ENCODE measurements at places on chromosomes 4 and X.

- no peak for DNase-seq
Observed at GRCh38 chr4:62512271-62512670, 1312.1 kb downstream of the ADGRL3 start.

DNA sequence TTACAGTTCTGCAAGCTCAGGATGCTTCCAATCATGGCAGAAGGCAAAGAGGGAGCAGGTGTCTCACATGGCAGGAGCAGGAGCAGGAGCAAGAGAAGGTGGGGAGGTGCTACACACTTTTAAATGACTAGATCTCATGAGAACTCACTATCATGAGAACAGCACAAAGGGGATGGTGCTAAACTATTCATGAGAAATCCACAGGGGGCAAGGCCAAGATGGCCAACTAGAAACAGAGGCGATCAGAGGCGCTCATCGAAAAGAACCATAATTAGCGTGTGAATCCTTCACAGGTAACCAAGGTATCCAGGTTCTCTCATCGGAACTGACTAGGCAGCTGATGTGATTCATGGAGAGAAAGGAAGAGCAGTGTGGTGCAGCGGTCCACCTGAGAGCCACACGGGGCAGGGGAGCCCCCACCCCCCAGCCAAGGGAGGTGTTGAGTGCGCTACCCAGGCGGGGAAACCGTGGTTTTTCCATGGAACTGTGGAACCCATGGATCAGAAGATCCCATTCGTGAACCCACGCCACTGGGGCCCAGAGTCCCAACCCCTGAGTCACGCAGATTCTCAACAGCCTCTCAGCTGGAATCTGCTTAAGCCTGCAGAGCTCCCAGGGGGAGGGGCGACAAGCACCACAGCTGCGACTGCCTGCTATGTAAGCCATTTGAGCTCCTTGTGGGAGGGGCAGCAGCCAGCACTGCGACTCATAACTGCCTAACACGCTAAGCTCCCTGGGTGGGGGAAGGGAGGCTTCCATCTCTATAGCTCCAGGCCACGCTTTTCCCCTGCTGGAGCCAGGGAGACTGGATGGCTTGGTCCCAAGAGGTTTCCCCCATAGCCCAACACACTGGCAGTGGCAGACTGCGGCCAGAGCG is 46.7 kb downstream of the FGF16 start:
- no peak for DNase-seq

- no peak for DNase-seq
Observed at GRCh38 chr4:110636680-110637407, 14.0 kb upstream of the PITX2 start.

DNA sequence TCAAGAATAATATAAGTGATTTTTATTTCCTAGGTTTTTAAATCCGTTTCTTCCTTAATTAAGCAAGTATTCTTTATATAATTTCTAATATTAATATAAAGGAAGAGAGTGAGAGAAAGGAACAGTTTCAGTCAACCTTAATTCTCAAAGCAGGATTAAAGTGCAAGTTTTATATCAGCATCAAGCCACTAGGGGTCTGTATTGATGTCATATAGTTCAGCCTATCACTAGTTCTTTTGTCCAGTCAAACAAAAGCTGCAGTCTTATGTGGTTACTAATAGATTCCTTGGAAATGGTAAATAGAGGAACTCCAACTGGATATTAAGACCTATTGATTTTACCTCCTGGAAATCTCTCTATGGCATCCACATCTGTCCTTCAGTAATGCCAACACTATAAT is 82.0 kb downstream of the NAP1L3 start:
- no peak for DNase-seq

- no peak for DNase-seq
Observed at GRCh38 chrX:110791071-110791470, 4.5 kb downstream of the CHRDL1 start.

GRCh38 chr4:77699731-77700210 is 94.2 kb downstream of the CXCL13 start:
- DNase-seq: no peak

DNA sequence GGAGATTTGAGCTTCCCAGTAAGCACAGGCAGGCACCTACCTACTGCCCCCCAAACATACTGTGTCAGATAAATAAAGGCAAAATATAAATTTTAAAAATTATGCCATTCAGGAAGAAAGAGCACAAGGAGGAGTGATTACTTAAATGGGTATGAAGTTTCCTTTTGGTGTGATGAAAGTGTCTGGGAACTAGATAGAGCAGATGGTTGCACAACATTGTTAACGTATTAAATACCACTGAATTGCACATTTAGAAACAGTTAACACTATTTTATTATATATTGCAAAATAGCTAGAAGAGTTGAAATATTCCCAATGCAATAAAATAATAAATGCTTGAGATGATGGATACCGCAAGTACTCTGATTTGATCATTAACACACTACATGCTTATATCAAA is 374.7 kb upstream of the FGF13 start:
- DNase-seq: no peak

- no peak for DNase-seq
Observed at GRCh38 chr4:86833615-86834014, 15.6 kb downstream of the SLC10A6 start.

GRCh38 chrX:107656978-107657377 is 28.7 kb downstream of the PRPS1 start:
- DNase-seq: no peak

DNA sequence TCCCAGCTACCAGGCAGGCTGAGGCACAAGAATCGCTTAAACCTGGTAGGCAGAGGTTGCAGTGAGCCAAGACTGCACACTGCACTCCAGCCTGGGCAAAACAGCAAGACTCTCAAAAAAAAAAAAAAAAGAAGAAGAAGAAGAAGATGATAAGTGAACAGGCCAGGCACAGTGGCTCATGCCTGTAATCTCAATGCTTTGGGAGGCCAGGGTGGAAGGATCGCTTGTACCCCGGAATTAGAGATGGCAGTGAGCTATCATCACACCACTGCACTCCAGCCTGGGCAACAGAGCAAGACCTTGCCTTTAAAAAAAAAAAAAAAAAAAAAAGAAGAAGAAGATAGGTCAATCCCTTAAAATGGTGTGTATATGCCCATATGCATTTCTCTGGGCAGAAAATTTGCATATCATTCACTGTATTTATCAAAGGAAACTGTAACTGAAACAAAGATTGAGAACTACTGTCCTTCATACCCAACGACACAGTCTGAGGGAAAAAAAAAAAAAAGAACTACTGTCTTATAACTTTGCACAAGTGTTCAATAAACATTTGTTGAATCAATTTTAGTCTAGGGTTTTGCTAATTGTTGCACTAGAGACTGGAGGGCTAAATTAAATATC is 2.3 kb downstream of the RFC1 start:
- no peak for DNase-seq

DNA sequence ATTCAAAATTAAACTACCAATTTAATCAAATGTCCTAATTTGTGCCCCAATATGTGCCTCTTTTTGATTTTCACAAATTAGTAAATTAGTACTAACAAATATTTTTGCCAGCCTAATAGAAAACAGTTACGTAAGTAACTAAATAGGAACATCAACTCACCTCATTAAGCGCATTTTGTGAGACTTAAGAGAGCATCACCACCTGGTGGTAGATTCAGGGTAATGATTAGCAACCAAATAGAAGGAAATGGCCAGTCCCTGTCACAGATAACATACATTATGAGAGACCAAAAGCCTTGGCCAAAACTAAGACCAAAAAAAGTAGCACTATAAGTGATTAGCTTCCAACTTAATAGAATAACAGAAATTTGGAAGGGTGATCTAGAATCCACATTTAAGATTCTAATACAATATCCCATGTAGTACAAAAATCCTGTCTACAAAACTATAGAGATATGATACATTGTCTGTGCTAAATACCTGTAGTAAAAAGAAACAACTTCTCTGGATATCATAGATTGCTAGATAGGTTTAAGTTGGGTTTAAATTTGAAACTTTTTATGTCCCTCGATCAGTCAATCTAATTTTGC is 46.7 kb downstream of the C4orf46 start:
- peak; percentile 36 for DNase-seq

- no peak for DNase-seq
Observed at GRCh38 chr4:963276-964225, 9.8 kb downstream of the DGKQ start.

DNA sequence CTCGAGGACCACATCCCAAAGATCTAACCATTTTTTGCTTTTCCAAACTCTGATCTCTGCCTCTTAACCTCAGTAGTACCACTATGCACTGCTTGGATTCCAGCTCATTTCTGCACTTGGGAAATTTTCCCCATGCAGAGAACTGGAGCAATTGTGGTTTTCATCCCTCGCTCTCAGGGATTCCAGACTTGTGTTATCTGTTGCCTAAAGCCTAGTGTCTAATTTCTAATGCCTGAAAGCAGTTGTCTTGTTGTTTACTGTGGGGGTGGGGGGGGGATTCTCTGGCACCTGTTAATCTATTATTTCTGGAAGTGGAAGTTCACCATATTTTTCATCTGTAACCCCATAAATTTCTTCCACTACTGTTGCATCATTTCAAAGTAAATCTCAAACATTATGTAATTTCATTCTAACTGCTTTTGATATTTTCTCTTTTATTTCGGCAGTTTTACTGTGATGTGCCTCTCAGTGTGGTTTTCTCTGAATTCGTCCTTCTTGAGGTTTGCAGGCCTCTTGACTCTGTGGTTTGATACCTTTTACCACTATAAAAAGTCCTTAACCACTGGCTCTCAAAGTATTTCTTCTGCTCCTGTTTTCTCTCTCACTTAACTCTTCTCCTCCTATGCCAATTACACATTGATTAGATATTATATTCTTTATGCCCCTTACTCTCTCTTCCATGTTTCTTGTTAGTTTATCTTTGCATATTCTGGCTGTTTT is 205.6 kb upstream of the EOLA2 start:
- DNase-seq: no peak

- DNase-seq: no peak
Observed at GRCh38 chrX:112056476-112056875, 26.1 kb downstream of the TRPC5 start.

GRCh38 chr4:81550388-81550859 is 78.7 kb upstream of the RASGEF1B start:
- DNase-seq: no peak

DNA sequence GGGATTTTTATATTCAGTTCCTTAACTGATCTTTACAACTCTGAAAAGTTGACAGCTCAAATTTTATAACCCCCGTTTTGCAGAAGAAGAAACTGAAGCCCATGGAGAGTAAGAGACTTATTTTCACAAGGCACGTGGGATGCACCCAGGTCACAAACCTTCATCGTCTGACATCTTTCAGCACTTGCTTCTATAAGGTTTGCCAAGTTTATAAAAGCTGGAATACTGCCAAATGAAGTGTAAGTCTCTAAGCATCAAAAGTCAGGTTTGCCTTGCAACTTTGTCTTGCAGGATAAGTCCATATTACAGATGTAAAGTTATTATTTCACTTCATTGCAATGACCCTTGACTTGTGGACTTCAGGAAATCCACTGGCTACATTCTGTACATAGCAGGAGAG is 6.3 kb upstream of the KCNIP4 start:
- no peak for DNase-seq

GRCh38 chrX:69305333-69306062 is 140.2 kb upstream of the PJA1 start:
- no peak for DNase-seq

DNA sequence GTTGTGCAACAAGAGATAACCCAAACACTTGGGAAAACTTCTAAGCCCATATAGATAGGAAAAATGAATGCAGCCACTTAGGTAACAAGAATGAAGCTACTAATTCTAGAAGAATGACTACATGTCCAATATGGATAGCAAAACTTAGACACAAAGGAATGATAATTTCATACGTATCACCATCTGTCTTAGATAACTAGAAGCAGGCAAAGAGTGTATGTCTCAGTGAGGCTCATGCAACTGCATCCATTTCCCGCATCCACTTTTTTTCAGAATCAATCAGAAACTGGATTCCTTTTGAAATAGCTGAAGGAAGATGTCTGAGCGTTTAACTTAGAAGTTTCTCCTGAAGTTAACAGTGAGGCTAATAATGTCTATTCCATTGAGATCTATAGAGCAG is 408.7 kb upstream of the PITX2 start:
- DNase-seq: no peak

DNA sequence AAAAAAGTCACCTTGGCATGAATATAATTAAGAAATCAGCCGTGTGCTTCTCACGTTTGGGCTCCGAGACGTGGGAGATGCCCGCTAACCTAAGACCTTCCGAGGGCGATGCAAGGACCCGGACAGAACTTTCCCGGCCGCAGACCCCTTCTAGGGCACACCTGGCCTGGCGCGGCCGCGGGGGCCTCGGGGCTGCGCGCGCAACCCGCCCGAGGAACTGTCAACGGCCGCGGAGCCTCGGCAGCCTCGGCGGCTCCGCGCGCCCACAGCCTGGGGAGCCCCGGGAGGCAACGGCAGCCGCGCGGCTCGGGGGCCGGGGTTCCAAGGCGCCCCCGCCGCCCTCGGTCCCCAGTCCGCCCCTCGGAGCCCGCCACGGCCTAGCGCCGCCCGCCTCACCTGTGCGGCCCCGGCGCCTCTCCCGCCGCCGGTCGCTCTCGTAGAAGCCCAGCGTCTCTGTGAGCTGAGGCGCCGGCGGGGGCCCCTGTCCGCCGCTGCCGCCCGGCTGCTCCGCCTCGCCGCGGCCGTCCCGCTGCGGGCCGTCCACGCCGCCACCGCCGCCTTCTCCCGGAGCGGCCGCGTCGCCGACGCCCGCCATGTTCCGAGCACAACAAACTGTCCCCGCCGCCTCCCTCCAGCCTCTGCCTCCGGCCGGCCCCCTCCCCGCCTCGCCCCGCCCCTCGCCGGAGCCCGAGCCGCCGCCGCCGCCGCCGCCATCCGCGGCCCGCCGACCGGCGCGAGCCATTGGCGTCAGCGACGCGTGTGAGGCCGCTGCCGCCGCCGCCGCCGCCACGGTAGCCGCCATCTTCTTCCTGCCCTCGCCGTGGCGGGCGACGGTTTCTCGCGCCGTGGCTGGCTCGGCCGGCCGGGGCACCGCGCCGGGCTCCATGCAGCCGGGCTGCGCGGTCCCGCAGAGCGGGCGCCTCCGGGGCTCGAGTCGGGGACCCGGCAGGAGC is at the start of gene TAPT1:
Gene TAPT1 (minus strand): TSS at position 609 of the 953 bp plus-strand sequence. CDS start 14 bp downstream, at position 595.
- DNase-seq: peak; percentile 85

DNA sequence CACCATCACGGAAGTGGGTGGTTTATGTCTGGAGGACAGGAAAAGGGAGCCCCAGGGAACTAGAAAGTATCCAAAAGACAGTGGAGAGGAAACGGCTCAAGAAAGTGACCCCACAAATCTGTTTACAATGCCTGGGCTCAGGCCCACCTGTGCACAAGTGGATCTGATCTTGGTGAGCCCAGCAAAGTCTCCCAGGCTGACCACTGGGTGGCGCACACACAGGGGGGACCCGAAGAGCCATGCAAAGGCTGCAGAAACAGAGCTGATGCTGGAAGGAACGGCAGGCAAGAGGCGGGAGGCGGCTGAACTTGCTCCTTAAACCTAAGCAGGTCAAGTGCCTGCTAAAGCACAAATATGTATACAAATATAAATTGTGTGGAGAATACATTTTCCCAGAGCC is 9.6 kb downstream of the HAUS7 start:
- DNase-seq: peak; percentile 48

DNA sequence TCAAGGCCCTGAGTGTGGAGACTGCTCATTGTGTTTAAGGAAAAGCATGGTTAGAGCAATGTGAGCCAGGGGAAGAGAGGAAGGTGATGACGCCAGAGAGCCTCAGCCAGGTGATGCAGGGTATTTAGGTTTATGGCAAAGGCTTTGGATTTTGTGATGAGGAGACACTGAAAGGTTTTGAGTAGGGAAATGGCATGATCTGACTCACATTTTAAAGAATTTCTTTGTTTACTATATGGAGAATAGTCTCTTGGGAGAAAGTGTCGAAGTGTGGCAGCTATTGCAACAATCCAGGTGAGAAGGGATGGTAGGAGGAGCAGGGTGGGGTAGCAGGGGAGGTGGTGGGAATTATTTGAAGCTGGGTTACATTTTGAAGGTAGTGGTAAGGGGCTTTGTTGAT is 293.4 kb upstream of the IGFBP7 start:
- no peak for DNase-seq

All from CD4-positive, alpha-beta T cell treated with Interleukin-17A for 1 hour (primary cell).